EL (cell line): ENCODE measurements at places on chromosomes 6 and 20.

GRCh38 chr20:51220293-51220706 is 197.4 kb upstream of the KCNG1 start:
- peak; percentile 34 for DNase-seq

DNA sequence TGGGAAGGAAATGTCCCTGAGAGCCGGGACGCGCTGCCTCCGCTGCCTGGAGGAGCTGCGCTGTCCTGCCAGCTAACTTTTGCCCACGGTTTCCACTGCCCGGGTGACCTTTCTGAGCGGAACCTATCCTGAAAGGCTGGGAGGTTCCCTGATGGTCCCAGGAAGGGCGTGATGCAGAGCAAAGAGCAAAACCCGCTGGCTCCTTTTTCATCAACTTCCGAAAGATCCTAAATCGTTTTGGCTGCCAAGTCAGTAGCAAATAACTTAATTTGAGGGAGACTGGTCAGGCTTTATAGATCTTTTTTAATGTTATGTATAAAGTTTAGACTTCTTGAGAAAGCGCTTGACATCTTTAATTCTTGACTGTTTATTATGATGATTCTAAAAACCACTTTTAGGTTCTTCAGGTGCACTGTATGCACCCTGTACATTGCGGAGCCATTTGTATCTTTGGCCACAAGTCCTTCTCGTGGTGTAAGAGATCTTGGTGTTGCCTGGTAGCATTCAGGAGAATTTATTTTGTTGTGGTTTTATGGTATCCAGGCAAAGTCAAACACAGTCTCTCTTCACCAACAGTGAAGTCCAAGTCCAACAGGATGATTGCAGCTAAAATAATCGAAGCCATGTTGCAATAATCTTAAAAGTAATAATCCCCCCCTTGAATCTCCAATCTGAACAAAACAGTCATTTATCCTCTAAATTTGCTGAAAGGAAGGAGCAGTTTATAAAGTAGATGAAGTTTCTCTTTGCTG is at the start of gene SYNE1:
SYNE1 (minus strand) TSS at position 67 of the 752 bp plus-strand sequence. CDS start 9,031 bp downstream, outside the sequence.
- DNase-seq = no peak

DNA sequence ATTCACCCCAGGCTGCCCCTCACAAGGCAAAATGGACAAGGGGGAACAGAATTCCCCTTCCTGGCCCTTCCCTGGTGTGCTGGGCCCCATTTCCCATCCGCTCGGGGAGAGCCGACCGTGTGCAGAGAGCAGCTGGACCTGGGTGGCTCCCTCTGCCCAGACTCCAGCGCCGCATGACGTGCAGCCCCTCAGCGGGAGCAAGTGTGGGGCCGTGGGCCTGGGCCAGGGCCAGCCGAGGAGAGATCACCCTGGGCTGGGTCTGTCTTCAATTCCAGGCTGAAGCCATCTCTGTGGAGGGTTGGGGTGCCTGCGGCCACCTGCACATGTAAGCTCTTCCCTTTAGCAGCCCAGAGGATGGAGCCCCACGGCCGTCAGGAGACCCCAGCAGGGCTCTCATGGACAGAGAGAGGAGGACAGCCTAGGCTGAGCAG is 241.8 kb downstream of the TTLL2 start:
- DNase-seq = no peak

DNA sequence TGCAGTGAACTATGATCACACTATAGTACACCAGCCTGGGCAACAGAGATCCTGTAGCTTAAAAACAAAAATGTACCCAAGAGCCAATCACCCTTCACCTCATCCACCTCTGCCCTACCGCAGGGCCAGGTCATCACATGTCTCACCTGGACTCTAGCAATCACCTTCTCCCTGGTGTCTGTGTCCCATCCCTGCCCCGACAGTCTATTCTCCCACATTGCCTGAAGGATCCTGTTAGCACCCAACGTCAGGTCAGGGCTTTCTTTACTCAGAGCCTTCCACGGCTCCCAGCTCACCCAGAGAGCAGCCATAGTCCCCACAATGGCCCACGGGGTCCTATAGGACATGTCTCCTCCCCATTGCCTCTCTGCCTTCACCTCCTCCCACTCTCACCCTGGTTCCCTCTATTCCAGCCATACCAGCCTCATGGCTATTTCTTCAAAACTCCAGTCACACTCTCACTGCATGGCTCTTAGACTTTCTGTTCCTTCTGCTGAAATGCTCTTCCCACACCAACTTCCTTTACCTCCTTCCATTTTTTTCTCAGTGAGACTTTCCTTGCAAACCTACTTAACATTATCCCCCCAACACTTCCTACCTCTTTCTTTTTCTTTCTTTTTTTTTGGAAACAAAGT is 22.5 kb upstream of the ARFGEF2 start:
- no peak for DNase-seq

DNA sequence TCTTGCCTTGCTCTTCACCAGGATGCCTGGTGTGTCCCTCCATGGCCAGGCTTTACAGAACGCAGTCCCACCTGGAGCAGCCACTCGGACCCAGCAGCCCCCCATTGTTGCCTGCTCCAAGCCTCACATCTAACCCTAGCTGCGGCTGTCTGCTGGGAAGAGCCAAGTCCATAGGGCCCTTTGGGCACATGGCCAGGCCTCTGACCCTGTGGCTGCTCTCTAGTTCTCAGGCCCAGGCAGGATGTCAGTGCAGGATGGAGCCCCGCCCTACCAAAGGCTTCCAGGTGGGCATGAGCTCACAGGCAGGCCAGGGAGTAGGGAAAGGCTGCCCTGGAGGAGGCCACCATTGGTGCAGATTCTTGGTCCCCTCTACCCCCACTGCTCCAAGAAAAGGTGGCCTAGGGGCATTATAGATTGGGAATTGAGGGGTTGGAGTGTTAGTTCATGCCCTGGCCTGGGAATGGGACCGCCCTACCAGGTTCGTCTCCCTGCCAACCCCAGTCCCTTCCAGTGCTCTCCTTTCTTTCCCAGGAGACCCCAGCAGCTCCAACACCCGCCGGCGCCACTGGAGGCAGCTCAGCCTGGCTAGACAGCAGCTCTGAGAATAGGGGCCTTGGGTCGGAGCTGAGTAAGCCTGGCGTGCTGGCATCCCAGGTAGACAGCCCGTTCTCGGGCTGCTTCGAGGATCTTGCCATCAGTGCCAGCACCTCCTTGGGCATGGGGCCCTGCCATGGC is 18.7 kb downstream of the MAVS start:
- no peak for DNase-seq

DNA sequence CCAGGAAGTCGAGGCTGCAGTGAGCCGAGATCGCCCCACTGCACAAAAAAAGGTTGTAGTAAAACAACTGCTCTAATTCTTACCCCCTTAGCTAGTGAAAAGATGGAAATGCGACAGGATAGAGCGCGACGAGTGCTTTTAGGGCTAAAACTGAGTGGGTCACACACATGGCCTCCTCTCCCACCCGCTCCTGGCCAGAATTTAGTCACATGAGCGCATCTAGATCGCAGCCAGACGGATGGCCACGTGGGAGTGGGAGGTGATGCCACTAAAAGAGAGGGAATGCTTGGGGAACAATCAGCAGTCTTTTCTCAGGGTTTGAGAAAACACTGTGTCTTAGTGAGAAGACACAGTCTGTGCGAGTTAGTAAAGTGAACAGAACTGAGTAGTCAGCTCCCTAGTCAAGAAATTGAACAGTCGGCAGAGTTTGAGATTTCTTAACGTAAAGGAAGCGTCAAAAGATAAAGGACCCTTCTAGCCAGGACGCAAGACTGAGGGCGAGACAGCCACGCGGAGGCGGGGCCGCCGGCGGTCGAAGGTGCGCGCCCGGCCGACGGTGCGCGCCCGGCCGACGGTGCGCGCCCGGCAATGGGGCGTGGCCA is 664 bp upstream of the ACTR5 start:
- DNase-seq = no peak

GRCh38 chr6:108799354-108799717 is 48.9 kb upstream of the ARMC2 start:
- DNase-seq = no peak

GRCh38 chr20:53581444-53582250 is 12.0 kb downstream of the ZNF217 start:
- no peak for DNase-seq

GRCh38 chr6:33124525-33124901 is 48.7 kb downstream of the HLA-DPB1 start:
- DNase-seq = no peak

DNA sequence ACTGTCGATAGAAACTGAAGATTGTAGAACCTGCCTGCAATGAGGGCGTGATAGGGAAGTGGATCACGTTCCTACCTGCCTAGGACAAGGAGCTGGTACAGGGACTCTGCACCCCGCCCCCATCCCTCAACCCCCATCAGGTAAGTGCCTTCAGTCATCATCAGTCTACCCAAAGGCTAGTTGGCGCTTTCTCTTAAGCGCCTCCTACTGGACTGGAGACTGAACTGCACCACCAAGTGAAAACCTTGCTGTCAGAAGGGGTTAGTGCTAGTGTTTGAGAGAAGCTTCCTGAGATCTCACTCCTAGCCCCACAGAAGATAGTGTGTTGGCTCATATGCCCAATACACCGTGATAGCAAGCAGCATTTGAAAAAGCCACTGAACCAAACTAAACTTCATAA is 706.5 kb upstream of the MAN1A1 start:
- no peak for DNase-seq

DNA sequence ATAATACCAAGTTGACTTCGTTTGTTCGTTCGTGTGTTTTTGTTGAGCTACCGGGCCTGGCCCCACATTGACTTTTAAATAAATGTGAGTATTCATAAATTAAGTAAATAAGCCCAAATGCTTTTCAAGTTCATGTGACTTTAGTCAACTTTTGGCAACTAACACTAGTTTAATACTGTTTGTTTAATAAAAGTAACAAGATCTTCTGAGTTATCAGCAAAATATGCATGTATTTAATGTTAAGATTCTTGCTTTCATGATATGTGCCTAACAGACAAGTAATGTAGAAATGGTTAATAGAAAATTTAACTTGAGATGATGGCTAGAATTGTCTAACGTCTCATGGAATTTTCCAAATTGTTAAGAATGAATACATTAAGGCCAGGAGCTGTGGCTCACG is 38.7 kb upstream of the ECI2 start:
- DNase-seq = no peak

DNA sequence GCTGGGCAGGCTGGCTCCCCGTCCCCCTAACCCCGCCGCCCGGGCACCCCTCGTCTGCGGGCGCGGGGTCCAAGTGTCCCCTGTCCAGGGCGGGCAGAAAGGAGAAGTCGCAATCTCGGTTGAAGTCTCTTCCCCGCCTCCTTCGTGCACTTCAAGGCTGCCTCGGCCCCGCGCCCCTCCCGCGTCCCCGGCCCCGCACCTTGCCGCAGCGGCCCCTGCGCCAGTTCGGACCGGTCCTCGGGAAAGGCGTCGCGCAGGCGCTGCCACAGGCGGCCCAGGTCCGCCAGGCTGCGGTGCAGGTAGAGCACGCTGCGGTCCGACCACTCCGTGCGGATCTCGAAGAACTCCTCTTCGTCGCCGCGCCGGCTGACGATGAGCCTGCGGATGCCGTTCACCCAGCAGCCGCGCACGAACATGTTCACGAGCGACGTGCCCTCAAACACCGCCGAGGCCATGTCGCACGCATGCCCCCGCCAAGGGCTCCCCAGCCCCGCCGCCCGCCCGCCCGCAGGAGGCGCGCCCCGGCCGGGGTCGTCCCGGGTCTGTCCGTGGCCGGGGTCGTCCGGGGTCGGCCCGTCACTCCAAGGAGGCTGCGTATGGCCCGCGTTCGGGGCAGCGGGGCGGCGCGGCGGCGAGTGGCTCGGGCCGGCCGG is at the start of gene PXDC1:
PXDC1 (minus strand) TSS at position 637 of the 653 bp plus-strand sequence; CDS start at position 455, 182 bp downstream.
- DNase-seq = no peak

- DNase-seq = no peak
Observed at GRCh38 chr20:9629831-9630230, 115.4 kb downstream of the LAMP5 start.

GRCh38 chr6:1403851-1404712 is 14.7 kb downstream of the FOXF2 start:
- peak; percentile 76 for DNase-seq

GRCh38 chr6:49528571-49528970 is 21.9 kb upstream of the C6orf141 start:
- DNase-seq = no peak

GRCh38 chr6:51996296-51996947 is 91.0 kb downstream of the PKHD1 start:
- no peak for DNase-seq

DNA sequence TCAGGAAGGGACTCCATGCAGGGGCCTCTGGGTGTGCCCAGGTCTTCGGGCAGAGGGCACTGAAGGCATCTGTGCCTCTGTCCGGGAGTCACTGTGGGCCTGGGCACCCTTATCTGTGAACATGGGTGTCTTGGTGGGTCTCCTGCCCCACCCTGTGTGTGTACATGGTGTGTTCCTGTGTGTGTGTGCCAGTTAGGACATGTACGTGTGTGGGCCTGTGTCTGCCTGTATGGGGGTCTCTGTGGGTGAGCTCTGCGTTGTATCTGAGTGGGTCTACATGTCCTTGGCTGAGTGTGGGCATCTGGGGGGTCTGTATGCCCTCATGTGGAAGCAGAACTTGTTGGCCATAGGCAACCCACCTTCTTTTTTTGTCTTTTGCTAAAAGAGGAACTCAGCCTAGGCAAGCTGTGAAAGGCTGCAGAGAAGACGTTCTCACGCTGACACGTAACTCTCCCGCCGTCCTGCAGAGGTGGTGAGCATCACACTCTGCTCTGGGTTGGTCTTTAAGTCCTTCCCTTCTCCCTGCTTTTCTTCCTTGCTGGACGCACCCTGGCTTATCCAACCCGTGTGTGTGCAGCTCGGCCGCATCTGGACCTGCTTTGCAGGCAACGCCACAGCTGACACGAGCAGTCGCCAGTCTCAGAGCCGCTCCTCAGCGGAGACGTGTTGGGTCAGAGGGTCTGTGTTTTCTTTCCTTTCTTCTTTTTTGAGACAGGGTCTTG is 532 bp upstream of the NPBWR2 start:
- DNase-seq = no peak

DNA sequence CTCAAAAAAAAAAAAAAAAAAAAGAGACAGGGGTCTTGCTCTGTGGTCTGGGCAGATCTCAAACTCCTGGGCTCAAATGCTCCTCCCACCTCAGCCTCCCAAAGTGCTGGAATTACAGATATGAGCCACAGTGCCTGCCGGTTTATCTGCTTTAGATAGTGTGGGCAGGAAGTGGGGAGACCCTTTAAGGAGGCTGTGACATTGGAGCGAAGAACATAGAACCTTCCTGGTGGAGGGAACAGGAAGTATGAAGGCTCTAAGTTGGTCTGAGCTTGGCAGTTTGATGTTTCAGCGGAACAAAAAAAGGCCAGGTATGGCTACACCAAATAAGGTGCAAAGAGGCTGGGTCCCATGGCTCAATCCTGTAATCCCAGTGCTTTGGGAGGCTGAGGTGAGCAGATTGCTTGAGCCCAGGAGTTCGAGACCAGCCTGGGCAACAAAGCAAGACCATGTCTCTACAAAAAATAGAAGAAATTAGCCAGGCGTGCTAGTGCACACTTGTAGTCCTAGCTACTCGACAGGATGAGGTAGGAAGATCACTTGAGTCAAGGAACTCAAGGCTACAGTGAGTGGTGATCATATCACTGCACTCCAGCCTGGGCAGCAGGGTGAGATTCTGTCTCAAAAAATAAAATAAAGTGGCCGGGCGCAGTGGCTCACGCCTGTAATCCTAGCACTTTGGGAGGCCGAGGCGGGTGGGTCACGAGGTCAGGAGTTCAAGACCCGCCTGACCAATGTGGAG is 8.7 kb upstream of the ZMYND8 start:
- no peak for DNase-seq

DNA sequence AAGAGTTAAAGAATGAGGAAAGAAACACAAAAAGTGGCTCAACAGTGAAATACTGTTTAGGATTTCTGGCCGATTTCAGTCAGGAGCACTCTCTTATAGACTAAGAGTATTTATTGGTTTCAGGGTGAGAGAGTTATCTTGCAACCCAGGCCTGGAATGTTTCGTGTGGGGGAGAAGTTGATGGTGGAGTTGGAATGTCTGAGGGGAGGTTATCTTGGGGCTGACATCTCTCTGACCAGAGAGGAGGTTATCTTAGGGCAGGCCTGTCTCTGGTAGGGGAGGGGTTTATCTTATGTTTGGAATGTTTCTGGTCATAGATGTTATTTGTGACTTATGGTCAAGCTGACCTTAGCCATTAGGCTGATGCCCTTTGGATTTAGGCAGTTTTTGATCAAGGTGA is 80.3 kb downstream of the HTR1B start:
- DNase-seq = no peak
